GM23338 (cell line): ENCODE measurements at places on chromosomes 5 and 9. TPM values are rescaled to one million over a fixed set of nuclear protein-coding genes. Genes with fewer than 3 reads are reported as not detected.

Gene ADGRD2
- 0.45 TPM in 1 of 2 replicates, not detected in the other for total RNA-seq

Gene SLC9A3
- 2.2 and 3.1 TPM in 2 replicates for total RNA-seq

Gene NUTM2F
- total RNA-seq: 0.45 TPM in 1 of 2 replicates, not detected in the other

Gene SPATA31D4
- not detected in 2 replicates for total RNA-seq

DNA sequence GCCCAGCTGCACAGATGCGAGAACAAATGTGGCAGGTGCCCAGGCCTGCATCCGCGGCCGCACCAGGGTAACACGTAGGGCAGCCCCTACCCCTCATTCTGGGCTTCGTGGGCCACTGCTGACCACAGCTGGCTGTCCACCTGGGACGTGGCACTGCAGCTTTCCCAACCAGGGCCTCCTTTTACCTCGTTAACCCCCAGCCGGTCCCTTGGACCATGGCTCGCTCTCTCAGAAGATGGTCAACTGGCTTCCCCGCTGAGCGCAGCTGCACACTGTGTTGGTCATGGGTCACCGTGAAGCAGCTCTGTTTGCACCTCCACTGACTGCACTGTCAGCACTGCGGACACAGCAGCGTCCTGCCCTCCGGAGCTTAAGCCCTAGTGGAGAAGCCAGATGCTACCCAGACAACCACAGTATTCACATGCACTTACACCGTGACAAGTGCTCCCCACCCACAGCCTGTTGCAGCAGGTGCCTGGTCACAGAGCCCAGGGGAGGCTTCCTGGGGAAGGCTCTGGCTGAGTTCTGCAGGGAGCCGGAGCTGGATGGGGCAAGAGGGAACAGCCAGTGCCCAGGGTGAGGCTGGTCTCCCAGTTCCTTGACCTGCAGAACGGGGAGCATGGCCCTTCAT lies 10.5 kb upstream of the PLEKHG4B start:
- H3K4me3 ChIP-seq: no peak overlapping the region
- H3K4me1 ChIP-seq: peaks cover 18% of the 10 kb centered on the region
- H3K27ac ChIP-seq: peak overlapping the region; percentile 60; the same call in 1 of the 2 replicates
- H3K36me3 ChIP-seq: no peaks in the 10 kb centered on the region
- no peak for DNase-seq
- no peaks in the 10 kb centered on the region for H3K27me3 ChIP-seq

DNA sequence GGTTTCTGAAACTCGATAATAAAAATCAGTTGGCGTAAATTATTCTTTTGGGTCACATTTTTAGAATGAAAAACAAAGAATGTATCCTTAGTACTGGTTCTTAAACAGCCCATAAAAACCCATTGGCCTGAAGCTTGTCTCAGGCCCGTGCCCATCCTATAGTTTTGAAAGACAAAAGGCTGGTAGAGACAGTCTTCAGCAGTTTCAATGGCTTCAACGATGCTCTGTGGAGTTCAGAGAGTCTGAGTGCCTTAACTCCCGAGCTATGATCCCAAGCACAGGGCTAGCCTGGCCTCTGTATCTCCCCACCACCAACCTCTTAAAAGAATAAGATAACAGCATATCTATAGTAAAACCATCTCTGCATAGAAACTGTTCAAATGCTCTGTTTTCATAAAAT lies 595.0 kb downstream of the CDH12 start:
- no peaks in the 10 kb centered on the region; the same call in 1 of the 2 replicates for H3K4me1 ChIP-seq
- H3K27ac ChIP-seq: no peak overlapping the region
- H3K36me3 ChIP-seq: no peaks in the 10 kb centered on the region
- DNase-seq: peak; percentile 49
- H3K27me3 ChIP-seq: no peaks in the 10 kb centered on the region
- H3K4me3 ChIP-seq: no peak overlapping the region

DNA sequence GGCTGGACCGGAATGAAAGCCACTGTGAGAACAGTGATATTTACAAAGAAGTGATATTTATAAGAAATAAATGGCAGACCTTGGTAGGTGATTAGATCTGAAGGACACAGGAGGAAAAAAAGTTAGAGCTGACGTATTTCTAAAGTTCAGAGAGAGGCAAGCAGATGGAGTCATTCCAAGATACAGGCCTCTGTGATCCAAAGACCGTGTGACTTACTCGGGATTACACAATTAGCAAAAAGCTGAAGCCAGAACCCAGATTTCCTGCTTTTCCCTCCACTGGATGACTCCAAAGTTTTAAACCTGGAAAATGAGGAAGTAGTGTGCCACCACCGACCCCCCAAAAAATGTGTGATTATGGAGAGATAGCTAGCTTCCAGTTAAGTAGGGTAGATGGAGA lies 3.1 kb upstream of the DOCK8 start:
- no peak for DNase-seq
- no peak overlapping the region for H3K27ac ChIP-seq
- H3K4me1 ChIP-seq: peaks cover 6% of the 10 kb centered on the region
- H3K27me3 ChIP-seq: peaks cover 44% of the 10 kb centered on the region
- no peaks in the 10 kb centered on the region for H3K36me3 ChIP-seq

GRCh38 chr5:132666310-132667123 lies 7.3 kb upstream of the IL4 start:
- H3K36me3 ChIP-seq: no peaks in the 10 kb centered on the region
- no peaks in the 10 kb centered on the region for H3K27me3 ChIP-seq
- no peaks in the 10 kb centered on the region for H3K4me1 ChIP-seq
- DNase-seq: no peak

DNA sequence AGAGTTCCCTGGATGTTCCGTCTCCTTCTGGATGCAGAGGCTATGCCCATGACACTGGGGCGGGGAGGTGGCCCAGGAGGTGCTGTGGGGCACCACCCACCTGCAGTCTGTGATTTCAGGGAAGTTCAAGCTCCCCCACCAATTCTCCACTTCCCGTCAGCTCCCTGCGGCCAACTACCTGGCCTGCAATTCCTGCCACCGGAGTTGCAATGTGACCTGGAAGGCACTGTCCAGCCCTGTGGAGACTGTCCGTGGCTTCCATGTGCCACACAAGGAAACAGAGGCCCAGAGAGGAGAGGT lies 16.6 kb downstream of the GFI1B start:
- no peaks in the 10 kb centered on the region for H3K36me3 ChIP-seq
- no peak overlapping the region for H3K4me3 ChIP-seq
- peaks cover 13% of the 10 kb centered on the region; the same call in 1 of the 2 replicates for H3K4me1 ChIP-seq
- H3K27ac ChIP-seq: no peak overlapping the region
- no peak for DNase-seq

GRCh38 chr5:153099328-153099727 lies 391.1 kb upstream of the GRIA1 start:
- no peaks in the 10 kb centered on the region for H3K4me1 ChIP-seq
- no peaks in the 10 kb centered on the region for H3K27me3 ChIP-seq
- no peak for DNase-seq
- H3K36me3 ChIP-seq: no peaks in the 10 kb centered on the region
- no peak overlapping the region for H3K4me3 ChIP-seq
- no peak overlapping the region for H3K27ac ChIP-seq

GRCh38 chr9:95930277-95930676 lies 54.8 kb downstream of the ERCC6L2 start:
- H3K4me1 ChIP-seq: peaks cover 5% of the 10 kb centered on the region; the same call in 1 of the 2 replicates
- H3K36me3 ChIP-seq: peaks cover 12% of the 10 kb centered on the region; the same call in 1 of the 2 replicates
- no peaks in the 10 kb centered on the region for H3K27me3 ChIP-seq
- no peak for DNase-seq

Gene ST8SIA4
- 0.28 and 1.3 TPM in 2 replicates for total RNA-seq

DNA sequence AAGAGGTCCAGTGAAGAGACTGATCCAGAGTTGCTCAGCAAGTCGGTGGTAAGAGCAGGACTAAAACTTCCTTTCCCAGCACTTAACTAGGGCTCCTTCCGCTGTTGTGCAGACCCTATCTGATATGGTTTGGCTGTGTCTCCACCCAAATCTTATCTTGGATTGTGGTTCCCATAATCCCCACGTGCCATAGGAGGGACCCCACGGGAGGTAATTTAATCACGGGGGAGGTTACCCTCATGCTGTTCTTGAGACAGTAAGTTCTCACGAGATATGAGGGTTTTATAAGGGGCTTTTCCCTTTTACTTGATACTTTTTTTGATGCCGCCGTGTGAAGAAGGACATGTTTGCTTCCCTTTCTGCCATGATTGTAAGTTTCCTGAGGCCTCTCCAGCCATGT lies 221.9 kb upstream of the GLRA1 start:
- H3K36me3 ChIP-seq: no peaks in the 10 kb centered on the region
- no peak overlapping the region for H3K27ac ChIP-seq
- H3K4me1 ChIP-seq: no peaks in the 10 kb centered on the region

Gene ANGPTL2
- total RNA-seq: 5.2 and 7.1 TPM in 2 replicates

GRCh38 chr9:137331929-137332328 lies 29.9 kb upstream of the NRARP start:
- H3K4me3 ChIP-seq: no peak overlapping the region
- H3K4me1 ChIP-seq: no peaks in the 10 kb centered on the region
- no peak for DNase-seq
- H3K27ac ChIP-seq: no peak overlapping the region
- H3K27me3 ChIP-seq: no peaks in the 10 kb centered on the region

- H3K36me3 ChIP-seq: peaks cover 20% of the 10 kb centered on the region
- H3K4me1 ChIP-seq: no peaks in the 10 kb centered on the region
- H3K4me3 ChIP-seq: no peak overlapping the region
- H3K27ac ChIP-seq: no peak overlapping the region
- no peaks in the 10 kb centered on the region for H3K27me3 ChIP-seq
- no peak for DNase-seq
These were observed 23.4 kb downstream of the ANXA6 start for GRCh38 chr5:151134228-151134627.

- DNase-seq: no peak
- H3K4me3 ChIP-seq: no peak overlapping the region
- H3K4me1 ChIP-seq: peaks cover 17% of the 10 kb centered on the region
- H3K27ac ChIP-seq: no peak overlapping the region
- H3K27me3 ChIP-seq: no peaks in the 10 kb centered on the region
These were observed 58.1 kb downstream of the ICE1 start for GRCh38 chr5:5480481-5481111.

DNA sequence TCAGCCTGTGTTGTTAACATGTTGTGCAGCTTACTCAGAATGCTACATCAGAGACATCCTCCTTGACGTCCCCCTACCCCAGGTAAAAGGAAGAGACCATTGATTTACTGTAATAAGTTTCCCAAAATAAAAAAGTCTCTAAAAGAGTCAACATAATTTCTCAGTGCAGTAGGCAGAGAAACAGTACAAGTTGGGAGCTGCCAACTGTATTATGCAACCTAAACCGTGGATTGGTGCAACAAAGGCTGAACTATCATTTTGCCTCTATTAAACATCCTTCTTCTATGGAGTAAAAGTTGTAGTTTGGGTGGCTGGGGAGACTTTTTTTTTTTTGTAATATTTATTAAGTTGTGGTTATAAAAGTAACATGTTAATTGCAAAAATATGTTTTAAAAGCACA lies 208.0 kb downstream of the NR3C1 start:
- H3K27ac ChIP-seq: no peak overlapping the region; the same call in 1 of the 2 replicates
- no peaks in the 10 kb centered on the region for H3K4me1 ChIP-seq
- no peaks in the 10 kb centered on the region for H3K36me3 ChIP-seq
- H3K27me3 ChIP-seq: no peaks in the 10 kb centered on the region
- H3K4me3 ChIP-seq: no peak overlapping the region

Gene FSTL4
- 1.4 and 2.2 TPM in 2 replicates for total RNA-seq

DNA sequence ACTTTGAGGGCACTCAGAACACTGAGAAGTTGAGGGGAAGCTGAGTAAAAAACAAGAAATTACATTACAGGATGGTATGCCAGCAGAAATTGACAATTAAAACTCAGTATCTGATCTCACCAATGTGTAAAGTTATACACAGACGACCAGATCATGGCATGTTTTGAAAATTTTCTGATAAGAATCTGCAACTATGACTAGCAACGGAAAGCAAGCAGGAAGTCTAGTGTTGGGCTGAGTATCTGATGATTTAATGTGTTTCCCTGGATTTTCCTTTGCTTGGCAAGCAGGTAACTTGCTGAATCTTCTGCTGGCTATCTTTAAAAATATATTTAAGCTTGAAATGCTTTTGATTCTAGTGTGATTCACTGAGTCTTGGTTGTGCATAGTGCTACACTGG lies 5.2 kb upstream of the GCNT4 start:
- no peak for DNase-seq
- H3K27me3 ChIP-seq: peaks cover 19% of the 10 kb centered on the region
- no peak overlapping the region for H3K4me3 ChIP-seq
- no peak overlapping the region for H3K27ac ChIP-seq
- no peaks in the 10 kb centered on the region for H3K36me3 ChIP-seq
- H3K4me1 ChIP-seq: peaks cover 20% of the 10 kb centered on the region

- no peaks in the 10 kb centered on the region for H3K27me3 ChIP-seq
- no peak overlapping the region for H3K27ac ChIP-seq
- no peaks in the 10 kb centered on the region for H3K36me3 ChIP-seq
- DNase-seq: no peak
- peaks cover 4% of the 10 kb centered on the region; the same call in 1 of the 2 replicates for H3K4me1 ChIP-seq
These were observed 26.6 kb upstream of the CRB2 start for GRCh38 chr9:123329329-123329955.
